ENCODE measurements at places on chromosomes 7 and 10.

GRCh38 chr10:129725482-129725881, 238.6 kb downstream of the EBF3 start:
- no peak for DNase-seq

- no peak for DNase-seq
Measured at GRCh38 chr7:55515569-55516279, 56.6 kb downstream of the VOPP1 start.

GRCh38 chr10:91552274-91553095, 80.4 kb downstream of the PPP1R3C start:
- DNase-seq = no peak

GRCh38 chr10:24394461-24395190, 185.7 kb downstream of the KIAA1217 start:
- no peak for DNase-seq

- DNase-seq = peak; percentile 42
Measured at GRCh38 chr7:159109653-159110035, 35.0 kb downstream of the VIPR2 start.

- no peak for DNase-seq
Measured at GRCh38 chr10:92284112-92284704, 6.7 kb downstream of the CPEB3 start.

- DNase-seq = no peak
Measured at GRCh38 chr7:92691578-92691977, 101.4 kb upstream of the FAM133B start.

DNA sequence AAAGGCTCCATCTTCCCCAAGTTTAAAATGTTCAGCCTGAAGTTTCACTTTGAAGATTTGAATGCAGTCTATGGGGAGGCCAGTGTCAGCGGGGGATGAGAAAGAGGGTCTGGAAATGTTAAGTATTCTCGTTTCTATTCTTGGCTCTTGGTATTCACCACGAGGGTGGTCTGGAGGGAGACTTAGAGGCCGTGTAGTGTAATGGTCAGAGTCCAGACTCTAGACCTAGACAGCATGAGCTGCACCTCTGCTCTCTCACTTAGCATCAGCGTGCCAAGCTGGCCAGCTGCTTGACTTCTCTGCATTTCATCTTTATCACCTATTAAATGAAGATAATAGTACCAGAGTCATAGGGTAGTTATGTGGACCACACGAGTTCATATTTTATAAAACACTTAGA, 57.9 kb downstream of the MKX start:
- no peak for DNase-seq

DNA sequence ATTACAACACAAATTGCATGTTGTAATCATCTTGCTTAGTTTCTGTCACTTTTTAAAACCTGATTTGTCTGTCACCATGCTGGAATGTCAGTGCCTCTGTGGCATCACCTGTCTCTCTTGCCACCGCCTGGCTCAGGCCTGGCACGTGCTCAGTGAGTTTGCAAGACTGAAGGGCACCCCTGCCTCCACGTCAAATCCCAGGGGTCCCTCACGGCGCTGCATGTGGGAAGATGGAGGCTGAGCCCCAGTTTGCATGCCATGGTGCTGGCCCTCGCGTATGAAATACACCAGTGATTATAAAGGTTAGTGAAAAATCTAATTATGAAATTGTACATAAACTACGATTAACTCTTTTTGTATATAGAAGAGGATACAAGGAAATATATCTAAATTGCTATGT, 51.9 kb upstream of the VIPR2 start:
- DNase-seq = no peak

- DNase-seq = no peak
Measured at GRCh38 chr10:16182688-16183087, 254.1 kb upstream of the PTER start.

- no peak for DNase-seq
Measured at GRCh38 chr7:42026622-42027197, 210.3 kb downstream of the GLI3 start.

- DNase-seq = no peak
Measured at GRCh38 chr10:109205929-109206585, 717.3 kb downstream of the XPNPEP1 start.

- DNase-seq = peak; percentile 82
Measured at GRCh38 chr10:91409069-91409868, 875 bp upstream of the HECTD2 start.

DNA sequence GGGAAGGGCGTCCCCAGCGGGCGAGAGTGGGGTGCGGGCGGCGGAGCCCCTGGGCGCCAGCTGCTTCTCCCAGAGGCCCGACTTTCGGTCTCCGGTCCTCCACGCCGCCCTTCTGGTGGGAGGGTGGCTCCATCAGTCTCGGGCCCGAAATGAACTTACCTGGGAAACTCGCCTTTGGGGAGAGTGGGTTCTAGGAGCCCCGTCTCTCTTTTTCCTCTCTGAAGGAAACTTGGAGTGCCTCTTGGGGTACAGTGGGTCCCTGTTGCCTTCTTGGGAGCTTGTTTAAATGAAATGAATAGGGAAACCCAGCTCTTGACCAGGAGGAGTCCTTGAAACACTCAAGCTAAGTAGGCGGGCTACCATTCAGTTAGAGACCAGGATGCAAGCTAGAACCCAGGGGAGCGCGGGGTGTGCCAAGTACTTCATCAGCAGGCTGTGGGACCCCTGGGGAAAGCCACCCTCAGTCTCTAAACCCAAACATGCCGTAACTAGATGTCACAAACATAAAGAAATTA, 1.3 kb downstream of the SLC26A4 start:
- DNase-seq = no peak

DNA sequence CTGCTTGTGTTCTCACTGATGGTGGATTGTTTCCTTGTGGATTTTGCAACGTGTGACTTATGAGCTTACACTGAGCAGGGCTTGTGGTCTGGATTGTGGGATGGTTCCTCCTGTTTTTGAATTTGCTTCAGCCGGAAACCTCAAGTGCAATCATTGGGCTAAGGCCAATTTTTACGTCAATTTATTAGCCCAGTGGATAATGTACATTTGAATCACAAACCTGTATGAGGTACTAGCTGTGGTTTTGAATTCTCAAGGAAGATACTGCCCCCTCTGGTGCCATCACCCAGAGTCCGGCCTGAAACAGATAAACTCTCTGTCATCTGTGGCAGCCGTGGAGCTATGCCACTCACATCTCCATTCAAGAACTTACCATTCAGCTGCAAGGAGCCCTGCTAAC, 7.3 kb upstream of the ZNF777 start:
- no peak for DNase-seq

- no peak for DNase-seq
Measured at GRCh38 chr7:151435103-151435916, 4.6 kb downstream of the CRYGN start.

DNA sequence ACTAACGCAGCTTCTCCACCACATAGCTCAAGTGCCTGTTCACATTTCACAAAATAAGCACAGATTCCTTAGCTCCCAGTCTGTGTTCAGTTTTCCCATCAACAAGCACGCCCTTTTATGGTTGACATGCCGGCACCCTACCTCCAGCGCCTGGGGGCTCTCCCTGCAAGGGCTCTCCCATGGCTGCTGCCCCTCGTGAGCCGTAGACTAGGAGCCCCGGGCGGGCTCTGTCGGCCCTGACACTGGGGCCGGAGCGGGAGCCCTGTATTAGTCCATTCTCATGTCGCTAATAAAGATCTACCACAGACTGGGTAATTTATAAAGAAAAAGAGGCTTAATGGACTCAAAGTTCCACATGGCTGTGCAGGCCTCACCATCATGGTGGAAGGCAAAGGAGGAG, 34.0 kb upstream of the PRKAR1B start:
- DNase-seq = peak; percentile 34

DNA sequence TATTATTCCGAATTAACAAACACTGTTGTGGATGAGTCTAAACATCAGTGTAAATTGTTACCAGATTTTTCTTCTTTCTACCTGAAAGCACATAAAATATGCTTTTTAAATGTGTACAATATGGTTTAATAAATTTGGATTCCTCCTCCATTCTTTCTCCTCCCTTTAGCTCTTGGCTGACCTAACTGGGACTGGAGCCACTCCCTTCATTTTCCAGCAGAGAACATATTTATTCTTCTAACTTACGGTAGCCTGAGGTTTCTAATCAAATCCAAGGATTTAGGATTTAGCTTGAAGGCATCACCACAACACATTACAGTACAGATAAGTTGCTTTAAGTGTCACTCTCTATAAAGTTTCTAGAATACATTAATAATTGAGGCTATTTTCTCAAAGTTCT, 88.2 kb upstream of the SEMA3C start:
- no peak for DNase-seq

- no peak for DNase-seq
Measured at GRCh38 chr10:5491477-5491876, 7.9 kb downstream of the CALML5 start.

DNA sequence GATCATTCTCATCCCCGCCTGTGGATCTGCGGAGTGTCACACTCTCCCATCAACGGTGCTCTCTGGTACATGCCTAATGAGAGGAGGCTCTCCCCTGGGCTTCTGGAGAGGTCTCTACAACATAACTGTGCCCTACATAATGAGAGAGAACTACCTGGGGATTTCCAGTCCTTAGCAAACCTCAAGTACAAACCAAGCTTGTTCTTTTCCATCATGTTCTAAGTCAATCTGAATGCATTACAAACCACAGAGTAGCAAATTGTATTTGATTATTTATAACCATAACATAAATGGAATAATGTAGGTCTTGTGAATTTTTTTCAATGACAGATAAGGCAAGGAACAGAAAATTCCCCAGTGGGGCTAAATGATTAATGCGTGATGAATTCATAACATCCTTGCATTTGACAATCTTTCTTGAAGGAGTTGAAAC, 412.4 kb upstream of the NRP1 start:
- DNase-seq = no peak

GRCh38 chr7:98668255-98668654, 51.2 kb downstream of the NPTX2 start:
- no peak for DNase-seq

DNA sequence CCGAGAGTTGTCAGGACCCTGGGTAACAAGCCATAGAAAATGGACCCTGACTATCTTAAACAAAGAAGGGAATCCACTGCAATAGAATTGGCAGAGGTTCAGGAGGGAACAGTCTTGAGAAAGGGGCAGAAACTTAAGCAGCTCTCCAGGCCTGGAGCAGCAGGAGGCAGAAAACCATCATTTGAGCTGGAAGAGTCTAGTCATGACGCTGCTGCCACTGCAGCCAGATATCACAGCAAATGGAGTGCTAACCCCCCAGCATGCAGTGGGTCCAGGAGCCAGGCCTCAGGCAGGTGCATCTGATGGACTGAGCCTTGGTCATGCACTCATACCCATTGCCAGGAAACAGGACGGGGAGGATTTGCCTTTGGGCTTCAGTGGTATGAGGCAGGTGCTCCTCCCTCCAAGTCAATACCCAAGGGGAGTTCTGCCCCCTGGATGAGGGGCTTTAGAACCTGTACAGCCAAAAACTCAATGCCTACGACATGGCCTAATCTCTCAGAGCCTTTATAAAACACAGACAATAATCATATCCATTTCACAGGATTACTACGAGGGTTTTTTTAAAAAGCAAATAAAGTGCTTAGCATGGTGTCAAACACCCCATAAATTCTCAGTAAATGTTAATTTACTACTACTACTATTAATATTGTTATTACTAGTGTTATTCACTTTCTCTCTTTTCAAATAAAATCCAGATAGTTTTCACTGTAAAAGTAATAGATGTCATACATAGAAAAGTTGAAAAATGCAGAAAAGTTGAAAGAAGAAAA, 30.7 kb downstream of the DUSP5 start:
- no peak for DNase-seq

GRCh38 chr10:88063861-88064557, 200.6 kb downstream of the PTEN start:
- DNase-seq = no peak

DNA sequence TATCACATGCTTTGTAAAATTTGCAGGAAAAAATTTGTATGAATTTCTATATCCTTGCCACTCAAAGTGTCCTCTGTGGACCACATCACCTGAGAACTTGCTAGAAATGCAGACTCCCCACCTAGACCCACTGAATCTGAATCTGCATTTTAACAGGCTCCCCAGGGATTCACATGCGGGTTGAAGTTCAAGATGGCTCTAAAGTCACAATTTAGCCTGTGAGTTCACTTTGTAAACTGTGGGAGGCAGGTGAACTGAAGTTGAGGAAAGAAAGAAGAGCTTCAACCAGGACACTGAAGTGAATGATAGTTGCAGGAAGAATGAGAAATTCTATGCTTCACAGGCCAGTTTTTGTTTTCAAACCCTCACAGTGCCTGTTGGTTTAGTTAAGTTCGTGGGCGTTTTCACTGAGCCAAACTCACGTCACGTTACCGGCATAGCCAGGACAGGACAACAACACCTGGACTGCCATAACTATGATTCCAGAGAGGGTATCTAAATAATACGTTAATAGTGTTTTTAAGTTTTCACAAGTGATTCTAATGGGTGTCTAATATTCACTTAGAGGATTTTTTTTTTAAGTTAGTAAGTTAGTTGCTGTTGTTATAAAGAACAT, 240.0 kb downstream of the PHTF2 start:
- DNase-seq = no peak

- peak; percentile 51 for DNase-seq
Measured at GRCh38 chr10:124992462-124993344, 50.8 kb downstream of the ZRANB1 start.

DNA sequence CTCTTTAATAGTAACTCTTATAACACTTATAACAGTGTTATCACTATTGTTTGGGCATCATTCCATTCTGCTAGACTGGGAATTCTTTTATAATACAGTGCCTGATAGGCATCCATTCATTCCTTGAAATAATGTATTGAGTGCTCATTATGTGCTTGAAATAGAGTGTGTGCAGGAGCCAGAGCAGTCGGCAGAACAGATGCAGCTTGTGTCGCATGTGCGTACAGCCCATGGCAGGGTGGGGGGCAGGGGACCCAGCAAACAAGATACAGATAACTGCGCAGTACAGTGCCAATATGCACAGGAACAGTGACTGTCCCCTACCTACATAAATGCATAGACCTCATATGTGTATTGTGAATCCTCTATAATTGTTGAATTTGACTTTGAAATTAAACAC, 99.3 kb downstream of the KAT6B start:
- DNase-seq = no peak

GRCh38 chr10:78875331-78875877, 193.4 kb upstream of the ZMIZ1 start:
- no peak for DNase-seq

- DNase-seq = no peak
Measured at GRCh38 chr10:127699311-127699710, 37.7 kb upstream of the FOXI2 start.
